Renal cortical epithelial cell (primary cell): ENCODE measurements at places on chromosomes 5 and 9. TPM values are rescaled to one million over a fixed set of nuclear protein-coding genes. Genes with fewer than 3 reads are reported as not detected.

- no peak for DNase-seq
Measured at GRCh38 chr5:32828492-32828891, 117.4 kb downstream of the NPR3 start.

DNA sequence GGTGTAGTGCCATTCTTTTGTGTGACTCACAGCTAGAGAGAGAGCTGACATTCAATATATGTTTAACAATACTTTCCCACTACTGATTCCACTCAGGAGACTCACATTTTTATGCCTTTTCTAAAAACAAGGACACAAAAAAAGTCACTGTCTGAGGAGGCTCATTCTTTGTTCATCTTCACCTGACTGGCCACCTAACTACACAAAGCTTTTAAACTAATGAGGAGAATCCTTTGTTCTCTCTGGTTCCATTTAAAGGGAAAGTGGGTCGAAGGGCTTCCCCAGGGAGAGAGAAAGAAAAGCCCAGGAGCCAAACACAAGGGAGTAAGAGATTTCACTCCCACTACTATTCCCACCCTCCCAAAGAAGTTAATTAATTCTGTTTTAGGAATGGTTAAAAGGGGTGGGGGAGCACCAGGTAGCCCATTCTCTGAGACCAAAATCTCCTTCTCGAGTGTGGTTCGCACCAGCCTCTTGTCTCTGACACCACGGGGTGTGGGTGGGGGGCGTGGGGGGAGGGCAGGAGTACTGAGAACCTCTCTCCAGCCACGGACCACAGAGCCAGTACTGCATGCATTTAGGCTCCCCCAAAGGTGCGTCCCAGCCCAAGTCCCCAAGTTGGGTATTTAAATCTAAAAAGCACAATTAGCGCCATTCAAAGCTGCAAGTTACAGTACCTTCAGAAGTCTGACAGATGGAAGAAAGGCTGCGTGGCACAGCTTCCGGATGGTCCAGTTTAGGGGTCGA, 747 bp downstream of the TRPM3 start:
- no peak for DNase-seq

DNA sequence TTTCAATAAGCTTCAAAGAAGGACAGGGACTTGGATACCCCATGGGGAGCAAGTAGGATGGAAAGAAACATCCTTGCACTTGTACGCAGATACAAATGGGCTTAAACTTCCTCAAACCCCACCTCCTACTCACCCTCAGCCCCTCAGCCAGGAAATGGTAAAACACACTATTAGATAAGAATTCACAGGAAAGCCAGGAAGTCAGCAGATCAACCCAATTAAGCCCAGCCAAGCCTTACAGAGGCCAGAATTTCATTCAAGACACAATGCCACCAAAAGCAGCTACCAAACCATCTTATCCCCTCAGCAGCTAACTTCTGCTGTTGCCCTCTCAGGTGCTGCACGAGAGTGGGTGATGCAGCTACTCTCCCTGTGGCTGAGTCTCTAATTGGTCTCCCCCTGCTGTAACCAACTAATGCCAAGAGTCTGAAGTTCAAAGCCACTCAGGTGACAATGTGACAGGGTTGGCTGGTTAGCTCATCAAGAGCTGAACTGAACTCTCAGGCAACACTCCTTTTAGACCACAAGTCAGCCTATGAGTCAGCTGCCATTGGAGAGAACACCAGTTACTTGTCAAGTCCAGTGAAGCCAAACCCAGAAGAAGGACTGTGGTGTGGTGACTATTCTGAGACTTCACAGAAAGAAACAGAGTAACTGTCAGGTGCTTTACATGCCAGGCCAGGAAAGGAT, 201.9 kb downstream of the ZNF608 start:
- peak; percentile 85 for DNase-seq

- DNase-seq = no peak
Measured at GRCh38 chr9:77892955-77893514, 138.6 kb downstream of the GNAQ start.

GRCh38 chr5:181170996-181171395, 23.6 kb downstream of the OR2V2 start:
- DNase-seq = peak; percentile 85

DNA sequence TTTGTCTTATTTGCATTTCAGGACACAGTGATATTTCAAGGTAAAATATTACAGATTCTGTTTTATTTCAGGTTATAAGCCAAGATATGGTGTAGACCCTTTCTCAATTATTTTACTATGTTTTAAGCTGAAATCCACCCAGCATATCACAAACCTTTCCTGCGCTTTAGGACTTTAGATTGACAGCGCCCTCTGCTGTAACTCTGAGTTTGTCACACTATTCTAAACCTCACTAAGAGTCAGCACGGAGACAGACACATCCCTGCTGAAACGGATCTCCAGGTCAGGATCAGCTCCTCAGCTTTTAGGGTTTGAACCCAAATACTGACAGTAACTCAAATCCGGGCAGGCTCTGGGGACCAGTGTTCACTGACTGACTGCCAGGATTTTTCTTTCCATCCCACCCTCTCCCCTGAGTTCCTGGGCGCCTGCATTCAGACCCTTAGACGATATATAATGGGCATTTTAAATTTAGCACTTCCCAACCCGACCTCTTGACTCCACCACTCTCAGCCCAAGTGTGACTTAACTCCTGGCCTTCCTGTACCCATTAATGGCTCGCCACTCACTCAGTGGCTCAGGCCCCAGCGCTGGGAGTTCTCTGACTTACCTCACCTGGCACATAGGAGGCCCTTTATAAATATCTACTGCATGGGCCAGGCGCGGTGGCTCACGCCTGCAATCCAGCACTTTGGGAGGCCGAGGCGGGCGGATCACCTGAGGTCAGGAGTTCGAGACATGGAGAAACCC, 33.5 kb downstream of the TLX3 start:
- DNase-seq = peak; percentile 65

DNA sequence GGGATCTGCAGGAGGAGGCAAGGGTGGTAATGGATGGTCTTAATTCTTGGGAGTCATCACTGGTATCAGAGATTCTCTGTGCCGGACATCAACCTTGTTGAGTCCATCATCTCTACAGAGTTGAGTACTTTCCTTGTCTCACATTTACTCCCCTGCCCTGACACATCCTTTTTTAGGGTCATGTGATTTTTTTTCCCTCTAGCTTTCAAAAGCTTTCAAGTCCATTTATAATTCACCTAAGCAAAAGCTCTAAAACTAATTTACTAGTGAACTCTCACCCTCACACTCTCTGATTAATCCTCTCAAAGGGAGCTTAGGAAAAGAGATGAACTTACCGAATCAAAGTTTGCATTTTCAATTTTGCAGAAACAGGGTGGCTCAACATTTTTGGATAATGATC, 192.9 kb downstream of the TARS1 start:
- no peak for DNase-seq

DNA sequence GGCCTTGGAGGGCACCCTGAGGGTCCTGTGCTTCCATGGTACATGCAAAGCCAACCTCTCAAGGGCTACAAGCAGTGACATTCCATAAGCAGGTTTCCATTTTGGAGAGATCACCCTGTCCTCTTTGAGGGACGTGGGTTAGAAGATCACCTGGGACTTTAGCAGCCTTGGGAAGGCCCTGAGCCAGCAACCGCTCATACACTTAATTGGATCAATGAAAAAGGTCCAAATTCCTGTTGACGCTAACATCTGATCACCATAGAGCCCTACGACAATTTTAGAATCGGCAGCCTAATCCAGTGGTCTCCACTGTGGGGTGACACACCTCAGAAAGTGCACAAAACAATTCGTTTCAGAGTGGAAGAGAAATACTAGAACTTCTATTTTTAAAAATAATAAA, 196.0 kb upstream of the NR3C1 start:
- no peak for DNase-seq

DNA sequence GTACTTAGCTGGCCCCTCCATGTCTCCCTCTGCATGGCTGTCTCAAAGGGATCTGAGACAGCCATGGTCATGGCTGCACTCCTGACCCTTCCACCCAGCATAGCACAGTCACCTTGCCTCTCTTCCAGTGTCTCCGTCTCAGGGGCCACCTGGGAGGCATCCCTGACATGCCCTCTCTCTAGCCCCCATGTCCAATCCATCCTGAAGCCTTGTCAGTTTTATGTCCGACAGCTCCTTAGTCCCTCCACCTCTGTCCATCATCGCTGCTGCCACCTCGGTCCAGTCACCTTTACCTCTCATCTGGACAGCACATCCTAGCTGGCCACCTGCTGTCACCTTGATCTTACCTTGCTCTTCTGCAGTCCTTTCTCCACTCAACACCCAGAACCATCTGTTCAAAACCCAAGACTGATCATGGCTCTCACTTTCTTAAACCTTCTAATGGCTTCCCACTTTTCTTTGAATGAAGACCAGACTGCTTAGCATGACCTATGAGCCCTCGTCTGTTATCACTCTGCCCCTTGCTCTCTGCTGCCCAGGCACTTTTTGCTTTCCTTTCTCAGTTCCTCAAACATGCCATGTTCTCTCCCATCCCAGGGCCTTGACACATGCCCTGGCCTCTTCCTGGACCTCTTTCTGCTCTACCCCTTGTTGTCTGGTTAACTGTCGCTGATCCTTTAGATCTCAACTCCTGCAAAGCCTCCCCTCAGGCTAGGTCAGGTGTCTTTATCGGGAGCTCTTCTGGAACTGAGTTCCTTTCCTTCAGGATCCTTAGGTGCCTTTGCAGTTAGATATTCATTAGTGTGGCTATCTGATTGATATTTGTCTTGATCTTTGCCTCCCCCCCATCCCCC, 181.8 kb upstream of the PITX1 start:
- DNase-seq = no peak

- no peak for DNase-seq
Measured at GRCh38 chr9:10079284-10079964, 533.4 kb downstream of the PTPRD start.

- DNase-seq = no peak
Measured at GRCh38 chr5:169764018-169764378, 126.9 kb downstream of the DOCK2 start.

- DNase-seq = no peak
Measured at GRCh38 chr9:35333551-35333950, 156.4 kb upstream of the RUSC2 start.

DNA sequence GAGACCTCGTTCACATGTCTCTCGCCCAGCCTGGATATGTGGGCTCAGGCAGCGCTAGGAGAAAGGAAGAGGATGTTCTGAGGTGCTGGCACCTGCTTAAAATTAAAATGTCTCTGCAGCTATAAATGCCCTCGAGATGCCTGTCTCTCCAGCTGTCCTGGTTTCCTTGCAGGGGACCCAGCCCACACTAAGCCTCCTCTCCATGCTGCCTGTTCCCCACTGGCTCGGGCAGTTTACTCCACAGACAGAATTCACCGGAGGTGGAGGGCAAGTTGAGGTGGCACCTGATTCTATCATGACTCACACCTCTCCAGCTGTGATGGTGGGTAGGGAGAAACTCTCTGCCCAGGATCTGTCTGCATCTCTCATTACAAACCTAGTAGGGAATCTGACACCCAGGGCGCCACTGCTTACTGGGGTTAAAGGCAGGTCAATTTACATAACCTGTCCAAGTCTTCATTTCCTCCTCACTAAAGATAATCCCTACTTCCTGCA, 420.9 kb downstream of the SPOCK1 start:
- peak; percentile 86 for DNase-seq

- DNase-seq = peak; percentile 12
Measured at GRCh38 chr5:94209774-94210355, 408.5 kb downstream of the KIAA0825 start.

DNA sequence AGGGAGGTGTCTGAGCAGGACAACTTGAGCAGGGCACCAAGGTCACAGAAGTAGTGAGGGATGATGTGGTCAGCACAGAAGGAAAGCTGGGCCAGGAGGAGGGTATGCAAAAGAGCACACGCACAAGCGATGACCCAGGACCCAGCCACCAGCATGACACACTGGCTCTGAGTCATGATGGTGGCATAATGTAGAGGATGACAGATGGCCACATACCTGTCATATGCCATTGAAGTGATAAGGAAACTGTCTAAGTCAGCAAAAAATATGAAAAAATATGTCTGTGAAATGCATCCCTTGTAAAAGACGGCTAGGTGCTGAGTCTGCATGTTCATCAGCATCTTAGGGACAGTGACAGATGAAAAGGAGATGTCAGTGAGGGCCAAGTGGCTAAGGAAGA, 380 bp downstream of the OR1J1 start:
- DNase-seq = no peak

DRD1 gene
- total RNA-seq = not detected in 2 replicates

SHB gene
- 36.6 and 37.3 TPM in 2 replicates for total RNA-seq

SLC6A19 gene
- total RNA-seq = not detected in 2 replicates

TAF11L5 gene
- not detected in 2 replicates for total RNA-seq

DNAH5 gene
- total RNA-seq = 3.6 and 7.7 TPM in 2 replicates
